AML-193 (cell line): ENCODE measurements at places on chromosomes 3 and 15.
A peak's percentile ranks its signal among the peaks of the same experiment; 100 is the strongest.

DNA sequence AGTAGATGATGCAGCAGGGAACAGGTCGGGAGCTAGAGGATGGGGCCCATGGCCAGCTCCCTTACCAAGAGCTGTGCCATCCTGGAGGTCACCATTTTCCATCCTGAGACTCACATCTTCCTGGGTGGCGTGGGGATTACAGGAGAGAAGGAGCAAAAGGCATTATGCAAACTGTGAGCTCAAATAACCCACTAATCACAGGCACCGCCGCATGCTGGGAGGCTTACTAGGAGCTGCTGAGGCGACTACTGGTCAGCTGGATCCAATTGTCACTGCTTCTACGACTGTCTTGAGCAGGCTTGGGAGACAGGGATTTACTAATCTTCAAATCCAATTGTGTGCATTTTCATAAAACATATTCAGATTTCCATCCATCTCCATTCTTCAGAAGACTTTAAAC, 12.5 kb upstream of the KBTBD12 start:
- no peak for DNase-seq

- DNase-seq = no peak
Measured at GRCh38 chr3:119403201-119403600, 60.2 kb downstream of the TMEM39A start.

GRCh38 chr3:69695933-69696332, 43.3 kb upstream of the MITF start:
- DNase-seq = no peak

GRCh38 chr3:183349421-183350157, 78.8 kb downstream of the MCF2L2 start:
- DNase-seq = no peak

- no peak for DNase-seq
Measured at GRCh38 chr3:35042210-35042991, 596.9 kb upstream of the ARPP21 start.

GRCh38 chr3:47162697-47163168, 1.2 kb downstream of the SETD2 start:
- DNase-seq = peak; percentile 26

GRCh38 chr3:74787011-74787410, 172.6 kb upstream of the CNTN3 start:
- no peak for DNase-seq

DNA sequence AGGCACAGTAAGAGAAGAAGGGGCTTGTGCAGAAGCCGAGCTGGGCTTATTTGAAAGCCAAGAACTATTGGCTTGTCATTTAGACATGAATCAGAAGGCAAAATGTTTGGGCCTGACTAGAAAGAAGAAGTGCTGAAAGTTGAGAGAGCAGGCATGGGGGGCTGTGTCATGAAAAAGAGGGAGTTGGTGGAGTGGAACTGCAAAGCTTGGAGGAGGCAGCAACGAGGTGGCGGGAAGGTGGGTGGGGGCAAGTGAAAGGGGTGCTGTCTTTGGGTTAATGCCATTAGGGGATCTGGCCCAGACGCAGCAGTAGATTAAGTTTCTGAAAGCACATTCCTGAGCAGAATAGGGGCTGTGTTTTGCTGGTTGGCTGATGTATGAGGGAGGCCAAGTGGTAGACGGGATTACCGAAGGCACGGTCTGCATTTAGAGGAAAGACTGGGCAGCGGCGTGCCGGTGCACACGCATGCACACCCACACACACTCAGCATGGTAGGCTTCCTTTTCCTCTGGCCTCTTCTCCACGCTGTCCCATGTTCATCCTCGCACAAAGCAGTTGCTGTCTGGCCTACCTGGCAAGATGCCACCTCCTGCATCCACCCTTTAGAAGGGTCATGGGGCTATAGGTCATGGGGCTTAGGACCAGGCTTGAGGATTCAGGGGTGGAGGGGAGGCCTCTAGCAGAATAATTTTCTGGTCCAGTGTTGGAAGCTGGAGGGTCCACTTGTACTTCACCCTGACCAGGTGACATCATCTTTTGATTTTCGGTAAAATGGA, 43.0 kb downstream of the BOC start:
- no peak for DNase-seq

DNA sequence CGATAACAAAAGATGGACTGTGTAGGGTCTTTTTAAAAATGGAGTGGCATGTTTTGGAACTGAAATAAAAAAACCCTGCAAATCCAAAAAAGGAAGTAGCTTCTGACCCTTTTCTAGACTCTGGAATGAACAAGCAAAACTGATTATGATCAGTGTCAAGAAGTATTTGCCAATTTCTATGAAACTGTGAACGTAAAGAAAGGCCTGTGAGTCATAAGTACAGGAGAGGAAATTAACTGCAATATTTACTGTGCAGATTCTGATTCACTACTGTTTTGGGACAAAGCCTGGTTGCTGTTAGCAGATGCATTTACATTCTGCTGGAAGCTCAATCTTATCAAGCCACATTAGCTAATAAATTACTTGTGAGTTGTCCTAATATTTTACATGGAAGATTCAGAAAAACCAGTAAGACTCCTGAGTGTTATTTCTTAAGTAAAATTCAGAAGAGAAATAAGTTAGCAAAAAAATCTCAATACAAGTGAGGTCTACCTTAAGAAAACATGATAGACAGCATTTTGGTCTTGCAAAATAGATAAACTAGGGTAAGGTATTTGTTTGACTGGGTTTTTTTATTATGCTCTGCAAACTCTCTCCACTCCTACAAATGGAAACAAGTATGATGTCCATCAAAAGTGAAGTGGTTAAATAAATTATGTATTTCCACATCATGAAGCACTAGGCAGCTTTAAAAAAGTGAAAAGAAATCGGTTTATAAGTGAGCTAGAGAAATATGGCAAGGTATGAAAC, 90.2 kb upstream of the LMOD3 start:
- DNase-seq = peak; percentile 78

DNA sequence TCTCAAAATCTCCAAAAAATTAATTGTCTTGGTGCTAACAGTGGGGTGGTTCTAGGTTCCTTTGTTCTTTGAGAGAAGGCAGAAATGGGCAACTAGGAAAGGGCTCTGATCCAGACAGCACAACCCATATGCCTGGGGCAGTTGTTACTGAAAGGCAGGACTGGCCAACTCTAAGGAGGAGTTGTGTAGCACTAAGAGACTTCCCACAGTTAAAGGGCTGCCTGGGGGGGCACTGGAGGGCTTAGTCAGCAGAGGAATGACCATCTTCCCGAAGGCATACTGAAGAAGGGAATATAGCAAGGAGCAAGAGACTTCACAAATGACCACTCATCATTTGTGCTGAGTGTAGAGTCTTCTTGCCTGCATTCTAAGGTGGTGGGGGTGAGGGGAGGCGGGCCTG, 15.8 kb downstream of the ILDR1 start:
- DNase-seq = no peak

DNA sequence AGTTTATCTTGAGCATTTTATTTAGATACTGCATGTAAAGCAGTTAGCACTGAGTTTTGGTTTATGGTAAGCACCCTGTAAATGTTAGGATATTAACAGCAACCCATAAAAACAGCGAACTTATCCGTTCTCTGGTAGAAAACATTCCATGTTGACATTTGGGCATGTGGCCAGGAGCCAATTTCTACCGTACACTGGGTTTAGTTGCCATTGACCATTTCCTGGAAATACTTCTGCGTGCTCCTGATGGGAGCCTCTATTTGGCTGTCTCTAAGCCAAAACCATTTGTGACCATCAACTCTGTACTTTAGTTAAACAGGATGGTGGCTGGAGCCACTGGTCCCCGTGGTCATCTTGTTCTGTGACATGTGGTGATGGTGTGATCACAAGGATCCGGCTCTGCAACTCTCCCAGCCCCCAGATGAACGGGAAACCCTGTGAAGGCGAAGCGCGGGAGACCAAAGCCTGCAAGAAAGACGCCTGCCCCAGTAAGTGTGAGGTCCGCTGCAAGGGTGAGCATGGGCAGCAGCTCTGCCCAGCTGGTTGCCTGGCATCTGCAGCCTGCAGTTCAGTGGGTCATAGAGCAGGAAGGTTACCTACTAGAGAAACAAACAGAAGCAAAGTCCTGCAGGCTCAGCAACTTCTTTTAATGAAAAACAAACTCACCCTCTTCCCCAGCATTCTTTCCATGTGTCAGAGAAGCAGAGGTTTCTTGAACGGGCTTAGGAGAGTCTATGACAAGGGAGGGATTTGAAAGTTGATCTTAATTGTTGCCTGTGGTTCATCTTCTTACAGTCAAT, 7.1 kb downstream of the THBS1 start:
- no peak for DNase-seq
